ENCODE measurements at places on chromosomes 4 and X. TPM values are rescaled to one million over a fixed set of nuclear protein-coding genes. Genes with fewer than 3 reads are reported as not detected.

The C4orf50 gene
- total RNA-seq, result 0.11 TPM

The ENPEP gene
- not detected for total RNA-seq

The SSX3 gene
- not detected for total RNA-seq

The TSPAN7 gene
- not detected for total RNA-seq

The PCDH10 gene
- not detected for total RNA-seq

The SMIM14 gene
- 0.98 TPM for total RNA-seq

The SYN1 gene
- total RNA-seq, result 0.24 TPM

The RNF128 gene
- not detected for total RNA-seq

The GRIA3 gene
- total RNA-seq, result not detected

The CABS1 gene
- not detected for total RNA-seq

The UNC5C gene
- total RNA-seq, result 0.08 TPM

The CSAG3 gene
- not detected for total RNA-seq

The HTRA3 gene
- total RNA-seq, result not detected
